ENCODE measurements at places on chromosomes 7 and 10.

DNA sequence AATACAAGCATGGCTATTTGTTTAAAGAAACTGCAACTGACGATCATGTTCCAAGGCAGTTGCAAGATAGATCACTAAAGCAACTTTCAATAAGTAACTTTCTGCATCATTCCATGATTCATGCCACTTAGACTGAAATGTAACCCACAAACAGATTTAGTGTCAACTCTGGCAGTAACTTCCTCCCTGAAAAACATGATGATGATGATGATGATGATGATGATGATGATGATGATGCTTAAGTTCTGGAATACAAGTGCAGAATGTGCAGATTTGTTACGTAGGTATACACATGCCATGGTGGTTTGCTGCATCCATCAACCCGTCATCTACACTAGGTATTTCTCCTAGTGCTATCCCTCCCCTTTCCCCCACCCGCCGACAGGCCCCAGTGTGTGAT lies 754.7 kb downstream of the INHBA start:
- DNase-seq = no peak

DNA sequence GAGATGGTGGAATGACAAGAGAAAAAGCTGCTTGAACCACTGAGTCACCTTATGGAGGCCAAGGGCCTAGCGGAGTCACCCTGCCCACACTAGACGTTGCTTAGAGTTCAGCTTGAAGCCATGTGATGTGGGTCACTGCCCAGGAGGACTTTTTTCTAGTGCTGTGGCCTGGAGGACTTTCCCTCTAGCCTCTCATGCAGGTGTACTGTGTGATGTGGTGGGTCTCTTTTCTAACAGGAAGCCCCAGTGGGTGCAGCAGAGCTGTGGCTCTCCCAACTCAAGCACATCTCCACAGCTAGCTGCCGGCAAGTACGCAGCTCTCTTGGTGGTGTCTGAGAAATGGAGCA lies 13.6 kb downstream of the POR start:
- no peak for DNase-seq

DNA sequence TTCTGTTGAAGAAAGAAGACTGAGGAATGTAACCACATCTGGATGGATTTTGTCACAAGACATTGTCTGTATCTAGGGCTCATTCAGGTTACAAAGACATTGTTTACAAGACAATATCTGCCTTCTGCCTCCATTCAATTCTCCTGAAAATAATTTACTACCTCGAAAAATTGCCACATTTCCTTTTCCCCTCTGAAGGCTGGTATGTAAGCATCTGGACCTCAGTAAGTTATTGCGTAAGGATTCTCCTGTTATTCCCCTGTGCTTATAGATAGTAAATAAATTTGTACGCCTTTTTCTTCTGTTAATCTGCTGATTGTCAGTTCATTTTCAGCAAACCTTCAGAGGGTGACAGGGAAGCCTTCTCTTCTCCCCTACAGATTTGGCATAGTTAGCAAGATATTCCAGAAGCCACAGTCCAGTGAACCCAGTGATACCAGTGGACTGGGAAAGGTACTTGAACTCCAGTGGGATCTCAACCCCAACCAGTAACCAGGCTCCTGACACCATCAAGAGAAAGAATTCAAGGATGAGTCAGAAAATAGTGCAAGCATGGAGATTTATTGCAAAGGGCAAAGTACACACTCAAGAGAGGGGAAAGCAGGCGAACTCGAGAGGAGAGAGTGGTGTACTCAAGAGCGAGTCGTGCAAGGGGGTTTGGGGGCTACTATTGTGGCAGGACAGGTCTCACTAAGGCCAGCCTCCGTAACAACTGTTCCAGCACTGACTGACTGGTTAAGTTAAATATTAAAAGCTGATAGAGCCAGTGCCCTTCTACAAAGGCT lies 706.9 kb upstream of the GHITM start:
- no peak for DNase-seq

- no peak for DNase-seq
Measured at GRCh38 chr7:26681819-26682418, 182.5 kb downstream of the SKAP2 start.

GRCh38 chr10:20672741-20673140 lies 224.4 kb downstream of the NEBL start:
- DNase-seq = no peak

GRCh38 chr10:65660006-65660405 lies 1265.8 kb upstream of the LRRTM3 start:
- DNase-seq = no peak

DNA sequence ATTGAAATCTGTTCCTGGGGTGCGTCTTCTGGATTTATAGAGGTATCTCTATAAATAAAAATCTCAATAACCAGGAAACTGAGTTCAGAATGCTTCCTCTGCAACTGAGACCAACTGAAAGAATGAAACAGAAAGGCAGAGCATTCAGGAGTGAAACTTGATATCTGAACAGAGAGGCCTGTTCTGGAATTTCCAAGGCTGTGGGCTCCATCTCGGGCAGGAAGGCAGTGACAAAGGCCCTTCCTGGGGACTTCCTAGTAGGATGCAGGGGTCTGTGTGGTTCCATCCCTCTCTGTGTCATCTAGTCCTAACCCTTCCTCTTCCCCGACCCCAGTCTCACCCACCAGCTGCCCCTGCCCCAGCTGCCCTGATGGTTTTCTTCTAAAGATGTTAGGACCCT lies 52.0 kb downstream of the JCAD start:
- no peak for DNase-seq

GRCh38 chr10:84395581-84395980 lies 67.2 kb downstream of the CCSER2 start:
- no peak for DNase-seq

GRCh38 chr10:22252224-22252800 lies 34.5 kb upstream of the EBLN1 start:
- peak; percentile 44 for DNase-seq

GRCh38 chr7:33733870-33734650 lies 171.3 kb upstream of the BMPER start:
- no peak for DNase-seq

DNA sequence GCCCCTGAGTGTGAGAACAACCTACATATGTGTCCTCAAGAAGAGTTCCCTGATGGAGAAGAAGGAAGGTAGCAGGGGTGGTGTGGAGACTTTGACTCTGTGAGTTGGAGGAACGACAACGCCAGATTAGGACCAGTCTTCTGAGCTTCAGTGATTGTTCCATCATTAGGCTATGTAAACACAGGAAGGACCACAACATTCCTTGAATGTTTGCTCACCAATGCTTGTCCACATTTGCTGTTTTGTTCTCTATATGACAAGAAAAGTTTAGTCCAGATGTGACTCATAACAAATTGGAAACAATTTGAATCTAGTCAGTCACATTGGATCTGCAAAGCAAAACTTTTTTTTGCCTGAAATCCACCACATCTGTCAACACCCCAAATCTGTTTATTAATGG lies 62.7 kb downstream of the ENTPD1 start:
- no peak for DNase-seq

DNA sequence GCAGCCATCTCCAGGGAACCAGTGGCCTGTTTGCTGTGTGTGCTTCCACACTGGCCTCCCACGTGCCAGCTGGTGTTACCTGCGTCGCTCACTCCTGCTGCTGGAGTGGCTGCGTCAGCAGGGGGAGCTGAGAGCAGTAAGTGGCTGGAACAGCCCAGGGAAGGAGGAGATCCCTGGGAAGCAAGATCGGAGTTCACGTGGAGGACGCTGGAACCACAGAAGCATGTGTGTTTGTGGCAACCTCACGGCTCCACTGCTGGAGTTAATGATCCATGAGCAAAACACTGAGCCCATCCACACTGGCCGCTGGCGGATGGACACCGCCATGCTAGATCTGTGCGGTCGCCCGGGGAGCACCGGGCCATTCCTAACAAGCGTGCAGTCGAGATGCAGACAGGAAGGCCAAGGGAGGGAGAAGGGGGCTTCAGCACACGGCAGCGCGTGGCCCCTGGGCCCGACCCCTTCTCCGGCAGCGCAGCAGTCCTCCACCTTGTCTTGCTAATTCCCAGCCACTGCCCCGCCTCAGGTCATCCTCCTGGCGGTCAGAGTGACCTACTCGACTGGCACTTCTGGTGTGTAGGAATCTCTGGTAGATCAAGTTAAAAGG lies 68.5 kb upstream of the EEPD1 start:
- DNase-seq = no peak

GRCh38 chr7:105744258-105744657 lies 132.1 kb downstream of the ATXN7L1 start:
- DNase-seq = no peak

GRCh38 chr10:76946270-76946669 lies 691.3 kb downstream of the KCNMA1 start:
- no peak for DNase-seq

DNA sequence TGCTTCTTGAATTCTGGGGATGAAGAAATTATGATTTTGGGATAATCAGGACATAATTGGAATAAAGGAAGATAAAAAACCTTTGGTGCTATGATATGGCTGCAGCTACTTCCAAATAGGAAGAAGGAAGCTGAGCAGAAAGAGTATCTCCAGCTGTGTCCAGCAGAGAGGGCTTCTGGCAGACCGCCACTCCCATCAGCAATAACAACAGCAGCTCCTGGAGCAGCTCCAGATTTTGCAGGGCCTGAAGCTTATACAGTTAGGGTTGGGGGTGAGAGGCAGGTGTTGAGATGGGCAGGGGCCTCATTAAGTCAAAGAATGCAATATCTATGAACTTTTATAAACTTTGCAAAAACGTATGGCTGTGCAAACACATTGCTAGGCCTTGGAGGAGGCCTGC lies 62.3 kb downstream of the C10orf120 start:
- no peak for DNase-seq

GRCh38 chr10:47254611-47255010 lies 45.4 kb upstream of the GDF10 start:
- DNase-seq = no peak

GRCh38 chr7:47304727-47305719 lies 276.9 kb downstream of the TNS3 start:
- DNase-seq = no peak

DNA sequence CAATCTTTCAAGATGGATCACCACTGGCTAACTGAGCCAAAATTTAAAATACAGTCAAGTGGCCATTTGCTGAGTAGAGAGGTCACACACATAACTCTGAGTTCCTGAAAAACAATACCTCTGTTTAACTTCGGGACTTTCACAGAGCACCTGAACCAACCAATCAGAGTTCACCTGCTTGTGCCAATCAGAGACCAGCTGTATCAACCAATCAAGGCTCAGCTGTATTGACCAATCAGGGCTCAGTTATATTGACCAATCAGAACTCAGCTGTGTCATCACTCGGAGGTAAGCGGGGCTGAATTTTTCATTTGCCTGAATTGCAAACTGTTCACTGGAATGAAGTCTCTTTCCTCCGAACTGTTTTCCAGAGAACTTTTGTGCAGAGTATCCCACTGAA lies 10.0 kb upstream of the CPXM2 start:
- no peak for DNase-seq

DNA sequence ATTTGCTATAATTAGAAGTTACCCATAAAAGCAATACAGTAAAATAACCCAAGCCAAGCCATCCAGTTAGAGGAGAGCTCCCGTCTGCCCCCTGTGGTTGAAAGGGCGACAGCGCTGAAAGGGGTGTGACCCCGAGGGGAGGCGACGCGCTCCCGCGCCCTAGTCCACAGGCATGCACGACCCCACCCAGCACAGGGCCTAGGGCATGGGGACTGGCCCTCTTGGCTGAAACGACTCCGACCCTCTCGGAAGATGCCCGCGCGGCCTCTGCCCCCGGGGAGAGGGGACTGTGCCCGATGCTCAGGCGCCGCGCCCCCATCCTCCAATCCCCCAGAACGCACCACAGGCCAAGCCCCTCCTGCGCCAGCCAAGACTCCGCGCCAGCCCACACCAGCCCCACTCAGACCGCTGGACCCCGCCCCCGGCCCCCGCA lies 64.0 kb downstream of the CSGALNACT2 start:
- DNase-seq = no peak

DNA sequence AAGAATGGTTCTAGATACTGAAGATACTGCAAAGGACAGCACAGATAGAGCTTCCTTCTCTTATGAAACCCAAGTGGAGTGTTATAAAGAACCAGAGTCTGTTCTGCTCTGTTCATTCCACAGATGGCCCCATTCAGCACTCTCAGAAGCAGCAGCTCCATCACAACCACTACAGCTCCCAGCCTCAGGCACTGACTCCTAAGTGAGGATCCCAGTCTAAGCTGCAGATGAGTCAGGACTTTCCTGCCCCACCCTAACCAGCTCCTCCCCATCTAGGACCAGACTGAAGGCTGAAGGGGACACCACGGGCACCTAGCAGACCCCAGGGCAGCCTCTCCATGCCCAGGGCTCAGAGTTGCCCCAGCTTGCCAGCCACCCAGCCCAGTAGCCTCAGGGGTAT lies 379.8 kb downstream of the GRID1 start:
- DNase-seq = no peak

DNA sequence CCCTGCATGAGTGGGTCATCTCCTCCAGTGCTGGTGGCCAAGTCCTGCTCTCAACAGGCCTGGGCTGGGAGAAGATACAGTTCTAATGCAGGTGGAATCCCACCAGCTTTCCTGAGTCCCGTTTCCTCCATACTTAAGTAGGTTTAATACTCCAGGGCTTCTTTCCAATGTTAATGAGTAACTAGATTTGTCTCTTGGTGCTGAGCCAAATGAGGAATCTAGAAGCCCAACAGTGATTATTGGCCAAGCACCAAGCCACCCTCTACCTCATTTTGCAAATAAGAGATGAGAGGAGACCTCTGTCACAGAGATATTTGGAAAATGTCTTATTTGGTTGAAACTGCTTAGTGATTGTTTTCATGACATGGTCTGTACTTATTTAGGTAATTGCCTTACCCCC lies 37.1 kb downstream of the STARD3NL start:
- no peak for DNase-seq

- DNase-seq = no peak
Measured at GRCh38 chr7:28203508-28204240, 23.1 kb upstream of the JAZF1 start.

GRCh38 chr10:6145166-6145987 lies 56.5 kb downstream of the RBM17 start:
- DNase-seq = no peak

DNA sequence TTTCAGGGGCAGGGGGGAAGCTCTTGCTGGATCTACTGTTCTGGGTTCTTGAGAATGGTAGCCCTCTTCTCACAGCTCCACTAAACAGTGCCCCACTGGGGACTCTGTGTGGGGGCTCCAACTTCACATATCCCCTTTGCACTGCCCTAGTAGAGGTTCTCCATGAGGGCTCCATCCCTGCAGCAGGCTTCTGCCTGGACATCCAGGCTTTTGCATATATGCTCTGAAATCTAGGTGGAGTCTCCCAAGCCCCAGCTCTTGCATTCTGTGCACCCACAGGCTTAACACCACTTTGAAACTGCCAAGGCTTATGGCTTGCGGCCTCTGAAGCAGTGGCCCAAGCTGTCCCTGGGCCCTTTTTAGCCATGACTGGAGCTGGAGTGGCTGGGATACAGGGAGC lies 150.7 kb downstream of the LRMDA start:
- no peak for DNase-seq

Data from anterior cingulate cortex (tissue), 58 donors.